ENCODE measurements at places on chromosomes 5 and 9.

- DNase-seq, result peak; percentile 31
Observed at GRCh38 chr5:82586181-82586580, 308.0 kb upstream of the RPS23 start.

DNA sequence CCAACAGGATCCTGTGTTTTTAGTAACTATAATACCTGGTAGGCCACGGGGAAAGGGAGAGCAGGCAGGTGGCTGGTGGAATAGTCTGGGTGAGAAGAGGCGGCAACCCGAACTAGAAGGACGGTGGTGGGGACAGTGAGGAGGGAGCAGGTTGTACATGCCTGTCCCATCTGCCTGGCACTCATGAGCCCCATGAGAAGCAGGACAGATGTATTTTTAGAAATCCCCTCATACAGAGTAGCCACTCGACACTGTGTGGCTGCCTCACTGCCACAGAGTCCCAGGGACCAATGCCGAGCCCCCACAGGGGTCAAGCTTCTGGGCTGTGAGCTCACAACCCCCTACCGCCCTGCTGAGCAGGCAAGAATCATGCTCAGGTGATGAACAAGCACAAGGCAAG, 136.6 kb downstream of the SEC61B start:
- DNase-seq, result no peak

GRCh38 chr5:77128411-77129061, 41.5 kb upstream of the ZBED3 start:
- no peak for DNase-seq

DNA sequence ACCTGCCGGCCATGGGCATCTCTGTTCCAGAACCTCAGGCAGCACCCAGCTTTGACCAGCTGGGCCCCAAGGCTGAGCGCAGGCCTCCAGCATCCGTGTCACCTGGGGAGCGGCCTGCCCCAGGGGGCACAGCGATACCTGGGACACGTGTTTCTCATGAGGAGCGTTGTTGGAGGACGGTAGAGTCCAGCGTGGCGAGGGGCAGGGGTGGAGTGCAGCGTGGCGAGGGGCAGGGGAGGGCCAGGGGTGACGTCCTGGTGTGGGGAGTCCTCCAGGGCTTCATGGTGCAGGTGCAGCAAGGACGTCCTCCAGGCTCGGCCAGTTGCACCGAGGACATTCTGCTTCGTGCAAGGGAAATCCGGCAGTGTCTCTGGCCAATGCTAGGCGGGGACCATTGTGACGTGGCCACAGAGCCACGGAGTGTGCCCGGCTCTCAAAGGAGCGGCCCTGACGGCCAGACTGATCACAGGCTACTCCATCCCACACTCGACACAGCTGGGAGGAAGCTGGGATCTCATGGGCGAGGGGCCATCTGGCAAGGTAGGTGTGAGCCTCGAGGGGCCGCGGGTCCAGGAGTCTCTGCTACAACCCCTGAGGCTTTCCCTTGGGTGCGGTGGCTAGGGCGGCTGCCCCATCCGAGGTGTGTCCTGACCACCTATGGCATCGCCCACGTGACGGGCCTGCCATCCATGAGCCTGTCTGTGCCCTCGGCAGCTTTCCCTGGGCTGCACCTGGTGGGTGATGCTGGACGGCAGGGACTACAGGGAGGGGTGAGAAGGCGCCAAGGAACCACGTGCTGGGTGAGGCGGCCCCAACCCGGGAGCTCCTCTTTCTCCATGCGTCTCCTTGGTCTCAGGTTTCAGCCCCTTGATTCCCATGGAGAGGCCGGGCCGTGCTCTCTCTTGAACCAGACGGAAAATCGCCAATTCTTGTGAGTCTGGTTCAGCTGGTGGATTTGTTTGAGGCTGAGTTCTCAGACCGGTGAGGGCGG, 33.8 kb downstream of the SLC9A3 start:
- no peak for DNase-seq

GRCh38 chr5:1726469-1726865, 73.2 kb downstream of the MRPL36 start:
- no peak for DNase-seq

DNA sequence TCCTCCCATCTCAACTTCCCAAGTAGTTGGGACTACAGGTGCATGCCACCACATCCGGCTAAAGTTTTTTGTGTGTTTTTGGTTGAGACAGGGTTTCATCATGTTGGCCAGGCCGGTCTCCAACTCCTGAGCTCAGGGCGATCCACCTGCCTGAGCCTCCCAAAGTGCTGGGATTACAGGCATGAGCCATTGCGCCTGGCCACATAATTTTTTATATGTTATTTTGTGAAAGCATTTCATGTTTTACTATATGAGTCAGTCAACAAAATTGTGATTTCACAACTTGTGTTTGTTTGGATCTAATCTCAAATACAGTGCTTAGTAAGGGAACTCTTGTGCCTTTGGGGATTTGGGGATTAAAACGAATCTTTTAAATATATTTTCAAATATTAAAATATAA, 20.0 kb upstream of the FAM120AOS start:
- DNase-seq, result peak; percentile 54

DNA sequence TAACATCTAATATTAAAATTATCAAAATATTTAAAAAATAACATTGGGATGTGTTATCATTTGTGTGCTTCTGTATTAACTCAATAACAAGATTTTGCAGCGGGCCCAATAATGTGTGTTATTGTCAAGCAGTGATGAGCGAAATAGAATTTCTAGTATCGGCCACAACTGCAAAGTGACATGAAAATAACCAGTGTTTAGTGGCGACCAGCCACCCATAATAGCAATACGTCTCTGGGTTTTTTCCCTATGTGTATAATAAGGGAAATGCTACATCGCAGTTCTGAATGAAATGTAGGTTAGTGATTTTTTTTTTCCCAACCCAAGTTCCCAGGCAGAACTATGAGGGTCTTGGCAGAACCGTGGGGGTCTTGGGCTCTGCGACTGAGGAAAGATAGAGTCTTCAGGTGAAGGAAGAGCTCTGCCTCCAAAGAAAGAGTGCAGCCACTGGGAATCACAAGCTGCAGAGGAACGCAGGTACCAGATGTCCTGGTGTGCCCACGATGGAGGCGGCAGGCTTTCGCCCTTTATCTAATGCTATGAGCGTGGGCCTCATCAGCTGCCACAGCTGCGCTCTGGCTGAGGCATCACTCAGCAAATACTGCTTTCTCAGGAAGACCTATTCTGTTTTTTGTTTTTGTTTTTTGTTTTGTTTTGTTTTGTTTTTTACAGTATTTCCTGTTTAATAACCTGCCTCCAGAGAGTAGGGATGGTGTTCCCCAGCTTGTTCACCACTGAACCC, 235.0 kb downstream of the ROR2 start:
- DNase-seq, result no peak

DNA sequence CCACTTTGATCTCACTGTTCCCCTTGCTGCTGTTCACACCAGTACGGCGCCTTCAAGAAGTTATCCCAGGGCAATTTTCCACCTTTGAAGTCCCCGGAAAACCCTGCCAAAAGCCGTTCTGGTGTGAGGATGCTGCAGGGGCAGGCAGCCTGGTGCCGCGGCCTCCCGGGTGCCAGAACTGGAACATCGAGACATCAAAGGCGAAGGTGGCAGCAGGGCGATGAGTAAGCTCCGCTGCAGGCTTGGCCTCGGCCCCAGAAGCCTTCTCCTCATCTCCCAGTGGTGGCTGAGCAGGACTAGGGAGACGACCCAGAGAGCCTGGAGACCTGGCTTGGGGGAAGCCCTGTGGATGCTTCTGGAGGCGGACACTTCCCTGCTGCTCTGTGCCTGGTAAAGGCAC, 115.3 kb upstream of the MSX2 start:
- DNase-seq, result no peak

DNA sequence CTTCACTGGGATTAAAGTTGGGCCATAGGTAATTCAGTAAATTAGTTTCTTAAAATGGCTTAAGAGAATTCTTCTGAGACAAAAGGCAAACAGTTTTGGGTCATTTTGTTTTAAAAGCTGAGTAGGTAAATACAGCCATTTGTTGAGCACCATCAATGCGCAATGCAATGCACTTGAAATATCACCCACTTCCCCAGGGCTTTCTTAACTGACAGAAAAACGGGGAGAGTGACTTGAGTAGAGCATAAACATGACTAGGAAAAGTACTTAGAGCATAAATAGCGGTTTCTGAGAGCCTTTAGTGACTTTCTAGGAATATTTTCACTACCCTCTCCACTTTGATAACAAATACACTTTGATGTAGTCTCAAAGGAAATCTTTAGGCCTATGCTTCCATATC, 27.2 kb downstream of the MLANA start:
- DNase-seq, result no peak

DNA sequence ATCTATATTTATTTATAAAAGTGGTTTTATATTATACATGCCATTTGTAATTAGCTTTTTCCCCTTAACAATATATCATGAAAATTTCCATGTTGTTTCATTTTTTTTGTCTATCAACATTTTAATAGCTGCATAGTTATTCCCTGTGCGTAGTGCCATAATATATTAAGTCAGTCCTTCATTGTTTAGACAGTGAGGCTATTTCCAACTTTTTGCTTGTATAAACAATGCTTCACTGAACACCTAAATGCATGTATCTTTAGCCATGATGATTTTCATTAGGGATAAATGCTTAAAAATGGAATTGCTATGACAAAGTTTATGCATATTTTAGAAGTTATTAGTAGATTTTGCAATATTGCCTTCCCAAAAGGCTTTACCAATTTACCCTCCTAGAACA, 80.7 kb upstream of the STC2 start:
- DNase-seq, result no peak

- no peak for DNase-seq
Observed at GRCh38 chr5:158398360-158399201, 539.6 kb upstream of the CLINT1 start.

DNA sequence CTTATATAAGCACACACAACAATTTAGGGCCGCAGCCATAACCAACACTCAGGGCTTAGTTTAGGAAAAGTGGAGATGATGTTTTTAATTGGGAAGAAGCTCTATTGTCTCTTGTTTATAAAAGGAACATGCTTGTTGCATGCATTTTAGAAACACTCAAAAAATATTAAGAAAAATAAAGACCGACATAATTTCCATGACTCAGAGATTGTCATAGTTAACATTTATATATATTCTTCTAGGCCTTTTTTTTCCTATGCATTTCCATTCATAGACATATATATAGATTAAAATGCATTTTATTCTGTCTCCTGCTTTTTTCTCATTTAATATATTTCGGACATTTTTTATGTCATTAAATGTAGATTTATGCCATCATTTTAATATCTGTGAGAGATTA, 13.6 kb upstream of the ARSI start:
- peak; percentile 39 for DNase-seq

DNA sequence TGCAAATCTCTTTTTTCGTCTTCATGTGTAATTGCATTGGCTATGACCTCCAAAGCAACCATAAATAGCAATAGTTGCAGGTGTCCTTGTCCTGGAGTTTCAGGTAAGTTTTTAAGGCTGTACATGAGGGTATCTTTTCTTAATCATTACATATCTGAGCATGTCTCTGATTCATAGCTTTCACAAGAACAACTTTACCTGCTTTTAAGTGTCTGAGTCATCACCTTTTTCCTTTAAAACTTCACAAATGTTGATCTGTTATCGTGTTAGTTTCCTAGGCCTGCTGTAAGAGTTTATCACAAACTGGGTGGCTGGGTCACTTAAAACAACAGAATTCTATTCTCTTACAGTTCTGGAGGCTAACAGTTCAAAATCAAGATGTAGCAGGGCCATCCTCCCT, 13.8 kb downstream of the GARNL3 start:
- no peak for DNase-seq

DNA sequence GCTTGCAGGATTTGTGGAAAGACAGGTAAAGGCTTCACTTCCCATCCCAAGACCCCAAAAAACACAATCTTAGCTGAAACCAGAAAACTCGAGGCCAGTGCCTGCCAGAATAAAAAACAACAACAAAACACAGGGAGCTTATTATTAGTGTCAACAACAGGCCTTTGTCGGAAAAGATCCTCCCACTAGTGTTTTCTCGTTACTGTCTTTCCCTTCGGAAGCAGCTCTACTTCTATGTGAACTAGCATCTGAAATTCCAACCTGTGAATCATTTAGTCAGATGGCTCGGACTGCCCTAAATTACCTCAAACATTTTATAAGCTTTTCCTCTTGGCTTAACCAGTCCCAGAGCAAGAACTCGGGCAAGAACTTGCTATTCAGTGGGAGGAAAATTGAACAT, 122.2 kb upstream of the GNA14 start:
- DNase-seq, result no peak

GRCh38 chr5:59828623-59829022, 64.9 kb downstream of the PDE4D start:
- no peak for DNase-seq
